ENCODE measurements at places on chromosomes 7 and 10.
A peak's percentile ranks its signal among the peaks of the same experiment; 100 is the strongest.

DNA sequence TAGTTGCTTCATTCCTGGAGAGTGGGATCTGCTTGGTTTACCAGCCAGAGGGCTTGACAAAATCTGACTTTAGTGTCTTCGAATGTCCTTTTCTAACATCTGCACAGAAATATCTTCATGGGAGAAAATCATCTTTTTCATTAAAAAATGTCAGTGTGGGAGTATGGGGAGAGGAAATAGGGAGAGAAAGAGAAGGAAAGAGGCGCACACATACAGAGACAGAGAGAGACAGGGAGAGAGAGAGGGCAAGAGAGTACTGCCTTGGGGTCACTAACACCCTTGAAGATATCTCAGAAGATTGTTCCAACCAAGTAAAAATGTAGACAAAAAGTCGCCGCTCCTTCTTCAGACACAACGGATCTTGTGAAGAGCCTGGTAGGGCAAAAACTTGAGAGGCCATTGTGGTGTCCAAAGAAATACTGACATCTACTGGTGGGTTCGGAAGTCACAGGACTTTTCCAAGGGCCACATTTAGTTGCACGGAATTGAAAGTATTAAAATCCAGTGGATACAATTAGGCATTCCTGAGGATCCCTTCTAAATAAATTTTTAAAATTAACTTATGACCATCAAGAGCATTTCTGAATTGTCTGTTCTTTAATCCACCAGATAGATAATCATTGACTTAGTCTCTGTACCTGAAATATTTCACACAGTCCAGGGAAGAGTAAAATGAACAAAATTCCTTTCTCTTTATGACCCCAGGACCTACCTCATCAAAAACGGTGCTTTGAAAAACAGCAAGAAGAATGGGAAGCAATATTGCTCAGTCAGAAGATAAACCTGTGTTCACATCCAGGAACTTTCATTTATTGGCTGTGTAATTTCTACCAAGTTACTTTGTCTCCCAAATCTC, 29.7 kb downstream of the VIM start:
- peak; percentile 66 for DNase-seq

DNA sequence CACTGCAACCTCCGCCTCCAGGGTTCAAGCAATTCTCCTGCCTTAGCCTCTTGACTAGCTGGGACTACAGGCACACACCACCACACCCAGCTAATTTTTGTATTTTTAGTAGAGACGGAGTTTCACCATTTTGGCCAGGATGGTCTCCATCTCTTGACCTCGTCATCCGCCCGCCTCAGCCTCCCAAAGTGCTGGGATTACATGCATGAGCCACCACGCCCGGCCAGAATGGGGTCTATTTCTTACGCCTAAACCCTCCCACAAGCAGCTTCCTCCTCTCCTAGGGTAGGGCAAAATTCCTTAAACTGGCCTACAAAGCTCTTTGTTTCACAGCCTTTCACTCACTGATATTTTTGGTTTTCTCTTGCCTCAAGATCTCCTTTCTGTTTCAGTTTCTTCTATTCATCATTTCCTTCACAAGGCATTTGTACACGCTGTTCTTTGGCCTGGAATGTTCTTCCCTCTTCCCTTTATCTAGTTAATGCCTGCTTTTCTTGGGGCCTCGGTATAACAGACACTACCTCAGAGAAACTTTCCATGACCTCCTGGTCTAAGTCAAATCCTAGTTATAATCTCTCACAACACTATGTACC, 6.7 kb downstream of the CPEB3 start:
- DNase-seq: no peak

DNA sequence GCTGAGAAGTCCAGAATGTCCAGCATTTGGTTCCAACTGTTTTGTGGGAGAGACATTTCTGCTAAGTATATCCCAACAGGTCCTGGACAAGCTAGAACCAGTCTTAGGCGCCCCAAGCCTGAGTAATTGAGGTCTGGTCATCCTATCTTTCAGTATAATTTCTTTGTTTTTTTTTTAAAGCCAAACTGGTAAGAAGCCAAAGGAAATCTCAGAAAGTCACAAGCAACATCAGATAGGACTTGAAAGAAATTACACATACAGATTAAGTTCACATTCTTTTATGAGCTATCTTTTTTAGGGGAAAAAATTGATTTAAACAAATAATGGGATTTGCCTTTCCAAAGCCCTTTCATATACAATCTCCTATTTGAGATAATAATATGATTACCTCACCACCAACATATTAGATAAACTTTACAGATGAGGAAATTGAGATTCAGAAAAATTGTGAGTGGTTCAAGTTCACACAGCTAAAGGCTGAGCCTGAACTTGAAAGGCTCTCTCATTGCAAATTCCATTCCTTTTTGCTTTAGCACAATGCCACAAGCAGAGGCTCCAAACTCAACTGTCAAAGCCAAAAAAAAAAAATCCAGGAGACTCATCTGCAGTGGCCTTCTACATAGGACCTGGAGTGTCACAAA, 15.0 kb downstream of the PDLIM1 start:
- no peak for DNase-seq

GRCh38 chr10:82538272-82538671, 663.3 kb downstream of the NRG3 start:
- no peak for DNase-seq

DNA sequence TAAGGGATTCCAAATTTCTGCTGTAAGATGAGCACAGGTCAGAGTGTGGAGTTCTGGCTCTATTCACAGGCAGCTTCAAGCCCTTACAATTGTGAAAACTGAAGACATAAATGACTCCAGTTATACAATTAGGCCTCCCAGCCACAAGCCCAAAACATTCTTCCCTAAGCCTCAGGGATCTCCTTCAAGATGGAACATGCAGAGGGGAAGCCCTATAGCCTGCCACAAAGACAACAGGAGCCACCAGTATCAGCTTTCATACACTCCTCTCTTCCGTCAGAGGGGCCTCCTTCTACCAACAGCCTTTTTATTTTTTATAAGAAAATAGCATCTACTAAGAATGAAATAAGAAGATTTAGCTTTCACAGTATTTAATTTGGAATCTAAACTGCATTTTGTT, 46.5 kb downstream of the DLD start:
- no peak for DNase-seq

DNA sequence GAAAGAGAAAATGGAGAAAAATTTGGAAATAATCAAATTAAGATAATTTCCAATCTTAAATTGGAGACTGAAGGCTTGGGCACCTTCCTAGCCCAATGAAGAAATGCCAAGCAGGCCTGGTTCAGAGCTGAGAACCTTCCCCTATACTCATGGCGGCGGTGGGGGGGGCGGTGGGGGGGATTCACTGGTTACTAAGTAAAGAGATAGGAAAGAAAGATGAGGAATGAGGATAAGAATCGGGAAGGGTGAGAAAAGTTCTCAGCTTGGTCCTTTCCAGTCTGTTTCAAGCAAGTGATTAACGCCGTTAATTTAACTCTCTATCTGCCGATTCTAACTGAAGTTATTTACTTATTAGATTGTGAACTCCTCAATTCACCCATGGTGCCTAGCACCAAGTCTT, 41.5 kb downstream of the DPY19L1 start:
- no peak for DNase-seq

DNA sequence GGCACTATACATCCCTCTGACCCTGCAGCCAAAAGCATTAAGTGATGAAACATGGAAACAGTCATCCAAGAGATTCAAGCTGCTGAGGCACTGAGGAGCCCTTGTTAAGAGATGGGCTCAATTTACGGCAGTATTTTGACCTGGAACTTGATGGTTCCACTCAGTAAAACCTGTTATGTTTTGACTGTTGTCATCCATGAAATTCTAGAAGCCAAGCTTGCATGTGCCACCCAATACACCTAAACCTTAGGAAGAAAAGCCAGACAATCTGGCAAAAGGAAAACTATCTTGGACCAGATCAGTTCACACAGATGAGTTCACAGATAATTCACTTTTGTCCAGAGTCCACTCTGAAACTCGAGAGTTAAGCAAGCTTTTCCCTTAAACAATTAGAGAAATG, 53.2 kb downstream of the ICA1 start:
- DNase-seq: no peak

- DNase-seq: no peak
These were observed 164.6 kb downstream of the GRK5 start for GRCh38 chr10:119371704-119372663.

GRCh38 chr10:24153537-24153936, 55.4 kb upstream of the KIAA1217 start:
- no peak for DNase-seq

- DNase-seq: no peak
These were observed 10.9 kb downstream of the C10orf71 start for GRCh38 chr10:49309691-49310411.

DNA sequence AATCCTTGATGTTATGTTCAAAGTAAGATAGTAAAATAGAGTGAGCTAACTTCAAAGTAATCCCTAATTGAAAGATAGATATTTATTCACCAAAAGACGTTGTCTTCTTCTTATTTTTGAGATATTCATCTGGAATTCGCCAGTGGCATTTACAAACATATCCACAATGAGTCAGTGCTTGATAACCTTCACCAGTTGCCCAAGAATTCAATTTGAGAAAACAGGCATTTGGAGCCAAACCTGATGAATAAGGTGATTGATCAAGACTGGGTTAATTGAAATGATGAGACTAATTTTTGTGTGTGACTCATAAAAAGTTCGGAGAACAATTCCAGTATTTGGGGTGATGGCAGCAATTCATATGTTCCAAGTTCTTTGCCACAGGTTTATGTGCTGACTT, 344.0 kb downstream of the ARL4A start:
- no peak for DNase-seq

DNA sequence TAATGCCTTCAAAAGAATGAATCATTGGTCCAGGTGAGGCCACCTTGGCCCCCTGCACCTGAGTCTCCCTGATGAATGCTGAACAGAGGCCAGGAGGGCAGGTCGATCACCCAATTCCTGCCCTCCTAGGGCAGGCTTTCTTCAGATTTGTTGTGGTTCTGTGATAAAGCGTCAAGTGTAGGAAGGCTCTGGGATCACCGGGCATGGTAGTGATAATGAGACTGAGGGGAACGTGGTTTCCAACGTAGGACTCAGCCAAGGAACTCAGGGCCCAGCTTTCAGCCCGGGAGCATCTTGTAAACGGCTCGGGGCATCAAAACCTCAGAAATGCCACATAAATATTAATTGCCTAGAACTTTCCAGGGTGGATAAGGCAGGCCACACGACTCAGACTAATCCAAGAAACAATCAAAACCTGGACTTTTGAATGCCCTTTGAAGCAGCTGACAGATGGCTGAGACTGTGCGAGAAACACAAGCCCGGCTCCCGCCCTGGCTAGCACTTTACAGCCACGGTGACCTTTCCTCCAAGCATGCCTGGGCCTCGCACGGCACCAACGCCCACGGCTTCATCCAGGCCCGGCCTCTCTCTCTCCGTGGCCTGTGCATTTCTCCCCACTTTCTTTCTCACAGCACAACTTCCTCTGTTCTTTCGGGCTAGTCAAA, 239.3 kb upstream of the GRB10 start:
- DNase-seq: no peak

DNA sequence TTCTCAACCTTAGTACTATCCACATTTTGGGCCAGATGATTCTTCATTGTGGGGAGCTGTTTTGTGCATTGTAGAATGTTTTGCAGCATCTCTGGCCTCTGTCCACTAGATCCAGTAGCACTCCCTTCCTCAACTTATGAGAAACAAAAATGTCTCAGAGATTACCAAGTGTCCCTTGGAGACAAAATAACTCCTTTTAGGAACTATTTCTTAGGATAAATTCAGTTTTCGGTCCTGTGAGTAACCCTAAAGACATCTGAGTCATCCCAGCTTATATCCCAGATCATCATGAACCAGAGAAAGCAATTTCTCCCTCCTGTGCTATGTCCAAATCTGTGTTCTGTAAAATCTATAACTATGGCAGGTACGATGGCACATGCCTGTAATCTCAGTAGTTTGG, 266.6 kb upstream of the PHYHIPL start:
- no peak for DNase-seq

DNA sequence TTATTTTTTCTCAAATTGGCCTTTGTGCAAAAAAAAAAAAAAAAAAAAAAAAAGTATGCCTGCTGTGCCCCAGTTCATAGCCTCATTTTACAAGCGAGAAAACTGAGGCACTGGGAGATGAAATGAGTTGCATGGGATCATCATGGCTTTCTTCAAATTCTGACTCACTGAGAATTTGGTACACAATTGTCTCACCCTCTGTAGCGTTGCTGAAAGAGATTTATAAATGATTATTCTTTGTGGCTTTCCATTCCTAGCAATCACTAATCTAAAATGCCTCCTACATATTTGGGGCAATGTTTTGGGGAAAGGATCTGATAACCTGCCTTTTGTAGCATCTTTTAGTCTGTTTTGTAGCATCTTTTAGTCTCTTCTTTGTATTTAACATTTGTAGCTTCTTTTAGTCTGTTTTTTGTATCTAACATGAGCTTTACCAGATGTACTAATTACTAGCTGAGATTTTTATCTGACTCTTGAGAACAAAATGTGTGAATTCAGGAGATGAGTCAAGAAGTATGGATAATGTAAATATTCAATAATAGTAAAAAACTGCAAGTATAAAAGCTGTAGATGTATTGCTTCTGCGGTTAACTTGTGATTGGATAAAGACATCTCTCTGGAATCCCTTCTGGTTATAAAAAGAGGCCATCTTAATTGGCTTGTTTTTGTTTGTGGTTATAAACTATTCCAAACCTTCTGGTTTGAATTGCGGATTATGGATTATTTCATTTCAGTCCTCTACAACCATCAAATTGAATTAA, 161.4 kb downstream of the ARID5B start:
- DNase-seq: no peak

DNA sequence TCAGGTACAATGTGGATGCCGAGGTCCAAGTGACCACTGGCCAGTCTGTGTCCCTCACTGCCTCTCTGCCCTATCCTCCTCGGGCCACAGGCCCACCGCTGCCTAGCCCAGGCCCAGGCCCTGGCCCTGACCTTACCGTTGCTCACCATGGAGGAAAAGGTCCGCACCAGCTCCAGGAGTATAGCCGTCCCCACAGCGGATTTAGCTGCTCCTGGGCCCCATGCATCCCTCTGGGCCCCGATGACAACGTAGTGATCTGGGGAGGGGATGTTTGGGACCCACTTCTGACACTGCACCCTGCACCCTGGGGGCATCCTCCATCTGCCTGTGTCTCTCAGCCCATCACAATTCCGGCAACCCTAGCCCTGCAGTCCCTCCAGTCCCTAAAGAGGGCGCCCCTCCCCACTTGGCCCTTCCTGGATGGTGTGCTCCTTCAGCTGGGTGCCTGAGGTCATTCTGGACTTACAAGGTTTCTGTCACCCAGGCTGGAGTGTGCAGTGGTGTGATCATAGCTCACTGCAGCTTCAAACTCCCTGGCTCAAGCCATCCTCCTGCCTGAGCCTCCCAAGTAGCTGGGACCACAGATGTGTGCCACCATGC, 12.1 kb downstream of the TFR2 start:
- DNase-seq: no peak

DNA sequence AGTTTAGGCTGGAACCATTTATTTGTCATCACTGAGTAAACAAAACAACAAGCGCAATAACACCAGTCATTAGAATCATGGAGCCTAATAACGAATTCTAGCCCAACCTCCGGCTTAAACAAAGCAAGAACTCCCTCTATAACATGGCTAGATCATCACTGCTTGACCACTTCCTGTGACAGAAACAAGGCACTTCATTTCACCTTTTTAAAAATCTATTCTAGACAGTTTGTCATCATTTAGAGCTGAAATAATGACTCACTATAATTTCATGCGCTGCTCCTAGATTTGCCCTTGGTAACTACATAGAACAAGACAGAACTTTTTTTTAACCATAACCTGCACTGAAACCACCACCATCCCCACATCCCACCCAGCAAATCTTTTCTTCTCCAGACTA, 81.3 kb downstream of the OSBPL3 start:
- DNase-seq: no peak

GRCh38 chr7:74230446-74231231, 20.8 kb downstream of the LAT2 start:
- no peak for DNase-seq

GRCh38 chr10:69335063-69335587, 56.8 kb downstream of the HK1 start:
- DNase-seq: no peak

All from brain (organoid and tissue), 16 donors.